Left kidney (tissue), 8 donors: ENCODE measurements at places on chromosomes 6 and 20. TPM values are rescaled to one million over a fixed set of nuclear protein-coding genes. Genes with fewer than 3 reads are reported as not detected.

GRCh38 chr6:147675281-147675680, 166.8 kb downstream of the SAMD5 start:
- DNase-seq: no peak

- no peak for DNase-seq
These were observed 33.4 kb upstream of the MICB start for GRCh38 chr6:31464252-31465184.

GRCh38 chr6:63261820-63262219, 50.6 kb downstream of the FKBP1C start:
- no peak for DNase-seq

TRIM31 gene
- not detected for polyA plus RNA-seq

TNFRSF6B gene
- polyA plus RNA-seq: 2.1 TPM

CTNNBL1 gene
- 51.5 TPM for polyA plus RNA-seq
